GM12878 (cell line): ENCODE measurements at places on chromosomes 11 and 22.

GRCh38 chr11:58006940-58007339 is 16.7 kb upstream of the OR9Q1 start:
- no peak for DNase-seq

- DNase-seq = no peak
Observed at GRCh38 chr22:42907404-42908373, 50.6 kb upstream of the ARFGAP3 start.

DNA sequence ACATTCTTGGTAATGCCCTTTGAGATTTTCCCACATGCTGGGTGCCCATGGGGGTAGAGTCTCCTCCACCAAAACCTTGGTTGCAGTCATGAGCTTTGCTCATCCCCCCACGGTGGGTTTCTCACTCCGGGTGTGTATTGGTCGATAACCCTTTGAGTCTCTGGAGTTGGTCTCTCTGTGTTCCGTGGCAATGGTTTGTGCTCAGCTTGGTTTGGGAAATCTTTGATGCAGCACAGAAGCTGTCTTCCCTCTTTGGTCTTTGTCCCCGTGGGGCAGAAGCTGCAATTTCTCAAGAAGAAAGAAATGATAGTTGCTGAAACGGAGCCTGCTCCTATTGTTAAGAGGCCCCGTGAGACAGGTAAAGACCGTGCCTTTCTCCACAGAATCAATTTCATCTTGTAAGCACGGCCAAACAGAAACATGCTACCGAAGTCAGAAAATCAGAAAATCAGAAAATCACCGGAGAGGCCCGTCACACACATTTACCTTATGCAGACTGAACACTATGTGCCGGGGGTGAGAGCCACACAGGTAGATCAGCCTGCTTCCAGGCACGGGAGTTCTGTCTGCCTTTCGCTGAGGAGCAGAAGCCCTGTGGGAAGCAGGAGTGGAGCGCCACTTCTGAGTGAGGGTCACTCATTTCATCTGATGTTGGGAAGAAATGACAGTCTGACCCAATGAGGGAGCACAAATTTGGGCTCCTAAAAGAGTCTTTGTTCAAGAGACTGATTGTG is 186.1 kb downstream of the TBC1D22A start:
- DNase-seq = no peak

- no peak for DNase-seq
Observed at GRCh38 chr22:35846804-35847203, 129.1 kb downstream of the APOL5 start.

- DNase-seq = no peak
Observed at GRCh38 chr11:125315079-125315740, 150.7 kb downstream of the PKNOX2 start.

- no peak for DNase-seq
Observed at GRCh38 chr11:120001178-120002090, 136.5 kb downstream of the TRIM29 start.

DNA sequence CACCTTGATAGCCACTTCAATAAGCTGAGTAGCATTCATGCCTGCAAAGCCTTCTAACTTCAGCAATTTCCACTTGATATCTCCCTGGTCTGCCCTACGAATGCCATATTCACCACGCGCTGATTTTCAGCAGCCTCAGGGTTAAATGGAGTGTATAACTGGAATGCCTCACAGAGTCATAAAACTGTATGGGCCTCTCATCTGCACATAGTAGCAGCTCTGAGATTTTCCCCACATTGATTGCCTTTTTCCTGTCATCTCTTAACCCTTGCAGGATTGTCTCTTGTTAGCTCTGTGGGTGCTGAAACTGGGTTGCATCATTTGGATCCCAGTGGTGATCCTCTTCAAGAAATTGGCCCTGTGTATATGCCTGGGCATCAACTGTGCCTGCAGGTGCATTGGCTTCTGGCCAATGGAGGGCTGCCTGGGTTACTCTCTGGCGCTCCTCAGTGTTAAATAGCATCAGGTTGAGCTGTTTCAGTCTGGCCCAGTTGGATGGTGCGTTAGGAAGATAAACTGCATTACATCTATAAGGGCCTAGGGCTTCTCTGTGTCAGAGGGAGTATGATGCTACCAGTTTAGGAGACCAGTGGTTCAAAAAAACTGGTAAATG is 17.4 kb upstream of the GLYATL1 start:
- DNase-seq = no peak

DNA sequence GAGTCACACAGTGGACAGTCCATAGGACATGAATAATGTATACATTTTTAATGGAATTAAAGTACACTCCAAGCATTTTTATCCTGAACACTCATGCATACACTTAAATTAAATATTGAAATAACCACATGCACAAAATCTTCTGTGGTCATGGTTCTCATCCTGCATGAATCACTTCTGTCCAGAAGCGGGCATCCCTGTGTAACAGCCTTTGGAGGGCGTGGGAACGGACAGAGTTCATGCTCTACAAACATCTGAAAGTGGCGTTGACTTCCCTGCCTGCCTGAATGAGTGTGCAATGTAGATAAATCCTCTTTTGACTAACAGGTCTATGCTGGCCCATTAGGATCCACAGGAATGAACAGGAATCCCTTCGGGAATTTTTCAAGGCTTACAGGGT is 780.2 kb downstream of the BRD1 start:
- DNase-seq = no peak

DNA sequence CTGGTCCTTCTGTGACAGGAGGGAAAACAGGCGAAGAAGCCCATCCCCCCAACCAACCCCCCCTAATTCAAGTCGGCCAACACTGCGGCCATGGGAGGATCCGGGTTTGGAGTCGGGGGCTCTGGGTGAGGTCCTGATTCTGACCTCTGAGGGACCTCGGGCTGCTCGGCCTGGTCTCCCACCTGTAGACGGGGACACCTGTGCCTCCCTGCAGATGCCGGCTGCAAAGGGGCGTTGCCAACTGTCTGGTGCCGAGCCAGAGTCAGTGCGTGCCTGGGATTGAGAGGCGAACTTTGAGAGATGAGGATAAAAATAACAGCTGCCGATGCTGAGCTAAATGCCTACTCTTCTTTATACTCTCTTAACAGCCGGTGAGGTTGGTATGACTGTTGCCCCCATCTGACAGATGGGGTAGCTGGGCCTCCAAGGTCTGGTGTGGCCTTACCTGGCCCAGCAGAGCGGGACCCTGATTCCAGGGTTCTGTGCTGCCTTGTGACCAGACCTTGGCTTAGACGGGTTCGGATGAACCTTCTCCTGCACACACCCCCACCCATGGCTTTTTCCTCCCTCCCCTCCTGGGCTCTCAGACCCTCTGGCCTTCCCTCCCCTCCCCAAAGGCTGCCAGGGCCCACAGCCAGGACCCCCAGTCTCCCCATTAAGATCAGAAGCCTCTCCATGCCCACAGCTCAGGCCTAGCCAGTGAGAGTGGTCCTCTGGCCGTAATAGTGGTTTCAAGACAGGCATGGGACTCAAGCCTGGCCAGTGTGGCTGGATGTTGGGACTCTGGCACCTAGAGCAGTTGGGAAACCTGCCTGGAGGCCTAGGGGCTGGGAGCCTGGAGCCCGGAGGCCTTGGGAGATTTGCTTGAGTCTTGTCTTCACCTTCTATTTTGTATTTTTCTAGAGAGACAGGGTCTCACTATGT is 41.7 kb downstream of the KCNJ4 start:
- DNase-seq = no peak

- no peak for DNase-seq
Observed at GRCh38 chr22:50082961-50083461, 2.2 kb downstream of the MLC1 start.

GRCh38 chr11:112584672-112585071 is 324.0 kb upstream of the PLET1 start:
- no peak for DNase-seq

GRCh38 chr11:134223121-134223520 is 646 bp downstream of the NCAPD3 start:
- DNase-seq = no peak

DNA sequence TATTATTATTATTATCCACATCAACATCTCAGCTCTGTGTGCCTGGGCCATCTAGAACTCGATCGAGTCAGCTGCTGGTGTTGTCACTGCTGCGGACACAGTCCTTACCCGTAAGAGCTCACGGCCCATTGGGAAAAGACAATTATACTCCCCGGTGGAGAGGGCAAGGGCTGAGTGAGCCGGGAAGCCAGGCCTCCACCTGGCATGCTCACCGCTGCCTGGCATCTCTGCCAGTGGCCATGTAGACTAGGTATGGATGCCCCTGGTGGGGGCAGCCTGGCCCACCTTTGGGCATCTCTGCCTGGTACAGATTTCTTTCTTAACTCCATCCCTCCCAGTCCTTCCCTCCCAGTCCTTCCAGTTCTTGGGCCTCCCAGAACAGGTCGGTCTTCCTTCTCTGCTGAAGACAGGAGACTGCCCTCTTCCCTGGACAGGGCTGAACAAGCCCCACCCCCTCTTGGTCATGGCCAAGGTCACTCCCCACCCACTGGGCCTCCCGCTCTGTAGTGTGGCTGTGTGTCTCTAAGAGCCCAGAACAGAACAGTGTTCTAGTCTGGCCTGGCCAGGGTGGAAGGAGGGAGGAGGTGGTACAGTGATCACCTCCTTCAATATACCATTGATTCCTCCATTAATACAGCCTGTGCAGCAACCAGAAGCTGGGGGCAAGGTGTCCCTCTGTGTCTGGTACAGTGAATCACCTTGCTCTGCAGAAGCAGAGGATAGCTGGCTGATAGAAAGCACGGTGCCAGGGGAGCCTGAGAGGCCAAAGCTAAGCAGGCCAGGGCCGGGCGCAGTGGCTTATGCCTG is 57.7 kb downstream of the FLRT1 start:
- no peak for DNase-seq

GRCh38 chr11:120256779-120257178 is 16.8 kb downstream of the POU2F3 start:
- no peak for DNase-seq

- DNase-seq = peak; percentile 51
Observed at GRCh38 chr22:36328635-36329253, 59.0 kb downstream of the MYH9 start.

DNA sequence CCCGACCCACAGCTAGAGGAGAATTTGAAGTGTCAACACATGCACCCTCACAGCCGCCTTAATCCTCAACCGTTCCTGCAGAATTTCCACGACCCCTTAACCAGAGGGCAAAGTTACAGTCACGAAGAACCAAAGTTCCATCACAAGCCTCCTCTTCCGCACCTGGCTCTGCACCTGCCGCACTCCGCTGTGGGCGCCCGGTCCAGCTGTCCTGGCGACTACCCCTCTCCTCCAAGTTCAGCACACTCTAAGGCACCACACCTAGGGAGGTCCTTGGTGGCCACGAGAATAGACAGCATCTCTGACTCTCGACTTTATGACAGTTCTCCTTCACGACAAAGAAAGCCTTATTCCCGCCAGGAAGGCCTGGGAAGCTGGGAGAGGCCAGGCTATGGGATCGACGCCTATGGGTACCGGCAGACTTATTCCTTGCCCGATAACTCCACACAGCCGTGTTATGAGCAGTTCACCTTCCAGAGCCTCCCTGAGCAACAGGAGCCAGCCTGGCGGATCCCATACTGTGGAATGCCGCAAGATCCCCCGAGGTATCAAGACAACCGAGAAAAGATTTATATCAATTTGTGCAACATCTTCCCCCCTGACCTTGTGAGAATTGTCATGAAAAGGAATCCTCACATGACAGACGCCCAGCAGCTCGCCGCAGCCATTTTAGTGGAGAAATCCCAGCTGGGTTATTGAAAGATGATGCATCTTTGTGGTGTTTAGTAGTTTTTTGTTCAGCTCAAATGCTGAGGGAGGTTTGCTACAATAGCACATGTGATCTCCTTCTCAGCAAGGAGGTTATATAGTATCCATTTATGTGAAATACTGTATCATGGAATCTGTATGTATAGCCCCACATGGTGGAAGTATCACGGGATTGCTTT is 72.1 kb downstream of the ZC3H12C start:
- no peak for DNase-seq

GRCh38 chr11:18253233-18253632 is 4.8 kb upstream of the SAA2 start:
- DNase-seq = no peak

- no peak for DNase-seq
Observed at GRCh38 chr11:62193952-62194351, 3.9 kb downstream of the SCGB1D1 start.

GRCh38 chr11:244376-244775 is 7.6 kb downstream of the PSMD13 start:
- DNase-seq = no peak

- no peak for DNase-seq
Observed at GRCh38 chr11:125390946-125391345, 105.1 kb downstream of the FEZ1 start.

- no peak for DNase-seq
Observed at GRCh38 chr11:110524238-110524637, 94.5 kb downstream of the FDX1 start.

- DNase-seq = no peak
Observed at GRCh38 chr11:27397624-27398399, 34.8 kb upstream of the CCDC34 start.

GRCh38 chr11:68300076-68300830 is 12.1 kb upstream of the LRP5 start:
- DNase-seq = no peak

GRCh38 chr11:81497202-81497804 is 1236.4 kb downstream of the FAM181B start:
- DNase-seq = no peak

DNA sequence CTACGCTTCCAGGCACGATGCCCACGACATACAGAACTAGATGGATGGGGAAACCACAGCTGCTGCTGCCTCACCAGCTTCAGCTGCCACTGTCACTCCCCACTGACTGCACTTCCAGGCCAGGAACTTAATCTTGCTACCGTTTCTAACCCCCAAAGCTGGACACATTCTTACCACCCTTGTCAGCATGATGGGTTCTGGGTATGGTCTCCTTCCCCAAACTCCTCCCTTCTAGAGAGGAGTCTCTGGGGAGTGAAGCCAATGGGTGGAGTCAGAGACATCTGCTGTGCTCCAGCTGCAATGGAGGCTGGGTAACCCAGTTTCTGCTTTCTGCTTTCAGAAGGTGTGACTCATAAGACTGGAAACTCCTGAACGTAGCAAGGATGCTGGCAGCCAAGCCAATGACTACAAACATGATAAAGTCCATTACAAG is 87.0 kb upstream of the THY1 start:
- peak; percentile 76 for DNase-seq

GRCh38 chr11:104713401-104713800 is 184.9 kb downstream of the CASP12 start:
- no peak for DNase-seq

DNA sequence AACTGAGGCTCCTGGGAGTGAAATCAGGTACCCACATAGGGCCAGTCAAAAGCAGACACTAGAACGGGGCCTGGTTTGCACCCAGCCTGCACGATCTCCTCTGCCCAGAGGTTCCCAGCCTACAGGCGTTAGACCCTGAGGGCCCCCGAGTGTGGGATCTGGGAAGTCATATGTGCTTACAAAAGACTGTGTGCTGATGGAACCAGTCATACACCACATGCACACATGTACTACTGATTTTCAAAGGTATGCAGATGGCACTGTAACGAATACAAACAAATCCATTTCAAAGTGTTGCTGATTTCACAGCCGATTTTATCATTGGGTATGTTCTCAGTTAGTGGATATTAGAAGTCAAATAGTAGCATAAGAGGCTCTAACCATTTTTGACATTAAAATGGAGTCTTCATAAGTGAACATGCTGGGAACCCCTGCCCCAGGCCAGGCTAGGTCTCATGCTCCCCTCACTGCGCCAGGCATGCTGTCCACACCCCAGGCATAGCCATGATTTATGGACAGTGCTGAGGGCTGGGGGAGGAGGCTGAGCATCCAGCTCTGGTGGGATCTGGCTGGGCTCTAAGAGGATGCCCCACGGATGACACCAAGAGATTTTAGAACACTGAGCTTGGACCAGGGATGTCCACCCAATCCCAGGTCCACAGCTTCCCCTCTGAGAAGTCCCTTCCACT is 38.6 kb upstream of the LRRC32 start:
- no peak for DNase-seq
